ENCODE measurements at places on chromosomes 16 and 17.

- DNase-seq, result no peak
Measured at GRCh38 chr17:57284583-57284982, 28.3 kb downstream of the MSI2 start.

- no peak for DNase-seq
Measured at GRCh38 chr17:41131979-41132378, 8.0 kb upstream of the KRTAP4-12 start.

- no peak for DNase-seq
Measured at GRCh38 chr17:41360296-41360995, 9.2 kb downstream of the KRT33B start.

GRCh38 chr16:7304279-7304678 lies 28.4 kb upstream of the RBFOX1 start:
- DNase-seq, result no peak

GRCh38 chr16:85436636-85437165 lies 176.4 kb upstream of the GSE1 start:
- DNase-seq, result no peak

GRCh38 chr17:19651451-19652238 lies 3.1 kb downstream of the ALDH3A2 start:
- no peak for DNase-seq

DNA sequence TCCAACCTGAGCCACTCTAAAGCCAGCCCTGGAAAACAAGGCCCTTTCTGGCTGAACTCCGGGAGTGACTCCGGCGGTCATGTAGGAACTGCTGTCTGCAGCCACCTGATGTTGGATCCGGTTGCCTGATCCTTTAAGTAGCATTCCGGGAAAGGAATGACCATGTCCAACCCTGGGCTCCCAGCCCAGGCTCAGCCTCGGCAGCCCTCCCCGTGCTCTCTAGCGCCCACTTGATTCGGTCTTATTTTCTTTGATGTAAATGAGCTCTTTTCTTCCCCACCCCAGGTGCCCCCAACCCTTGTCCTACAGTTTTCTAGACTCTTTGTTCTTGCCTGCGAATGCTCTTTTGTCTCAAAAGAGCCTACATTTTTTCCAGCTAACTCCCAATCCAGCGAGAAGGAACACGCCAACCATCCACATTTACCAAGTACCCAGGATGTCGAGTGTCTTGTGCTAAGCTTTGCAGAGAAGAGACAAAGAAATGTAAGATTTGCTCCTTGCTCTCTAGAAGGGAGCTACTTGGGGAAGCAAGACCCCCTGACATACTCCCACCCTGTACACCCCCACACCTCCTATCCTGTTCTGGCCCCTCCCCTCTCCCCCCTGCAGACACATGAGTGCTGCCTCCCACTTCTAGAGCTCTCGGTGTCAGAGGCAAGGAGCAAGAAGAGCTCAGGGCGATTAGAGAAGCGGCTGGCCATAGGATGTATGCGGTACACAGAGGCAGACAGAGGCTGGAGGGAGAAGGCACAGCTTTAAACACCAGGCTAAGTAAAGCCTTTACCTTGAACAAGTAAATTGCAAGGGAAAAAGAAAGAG lies 53.8 kb downstream of the COG7 start:
- DNase-seq, result no peak

DNA sequence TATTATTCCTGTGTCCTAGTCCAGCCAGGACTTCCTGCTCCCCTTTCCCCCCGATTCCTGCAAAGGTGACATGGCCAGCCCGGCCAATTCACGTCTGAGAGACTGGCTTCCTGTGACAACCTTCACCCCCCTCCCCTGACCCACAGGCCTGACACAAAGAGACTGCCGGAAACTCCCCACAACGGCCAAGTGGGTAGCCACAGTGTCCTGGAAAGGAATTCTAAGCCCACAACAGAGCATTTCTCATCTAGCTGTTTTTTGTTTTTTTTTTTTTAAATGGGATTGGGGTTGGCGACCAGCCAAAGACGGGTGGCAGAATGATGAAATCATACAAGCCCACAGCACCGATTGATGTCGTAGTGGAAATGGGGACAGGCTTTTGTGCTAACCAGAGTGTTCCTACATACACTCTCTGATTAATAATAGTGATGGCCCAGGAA lies 2.8 kb upstream of the XAF1 start:
- no peak for DNase-seq

GRCh38 chr17:77822302-77823030 lies 136.0 kb upstream of the TNRC6C start:
- no peak for DNase-seq

DNA sequence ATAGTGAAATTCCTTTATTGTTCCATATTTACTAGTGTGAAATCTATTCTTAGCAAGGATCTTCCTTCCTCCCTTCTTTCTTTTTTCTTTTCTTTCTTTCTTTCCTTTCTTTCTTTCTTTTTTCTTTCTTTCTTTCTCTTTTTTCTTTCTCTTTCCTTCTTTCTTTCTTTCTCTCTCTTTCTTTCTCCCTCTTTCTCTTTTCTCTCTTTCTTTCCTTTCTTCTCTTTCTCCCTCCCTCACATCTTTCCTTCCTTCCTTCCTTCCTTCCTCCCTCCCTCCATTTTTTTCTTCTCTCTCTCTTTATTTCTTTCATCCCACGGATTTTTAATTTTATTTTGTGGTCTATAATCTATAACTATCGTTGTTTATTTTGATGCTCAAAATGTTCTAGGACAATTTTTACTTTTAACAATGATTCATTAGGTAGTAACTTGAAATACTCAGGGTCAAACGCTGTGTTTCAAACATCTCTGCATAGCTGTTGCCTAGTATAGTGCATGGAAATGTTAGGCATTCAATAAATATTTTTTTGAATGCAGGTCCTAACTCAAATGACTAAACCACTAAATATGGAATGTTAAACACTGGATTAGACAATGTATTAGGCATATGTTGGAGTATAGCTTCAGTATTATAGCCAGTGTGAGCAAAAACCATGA lies 178.3 kb downstream of the MAP2K6 start:
- DNase-seq, result no peak

- no peak for DNase-seq
Measured at GRCh38 chr17:1697681-1698080, 12.5 kb downstream of the TLCD2 start.

DNA sequence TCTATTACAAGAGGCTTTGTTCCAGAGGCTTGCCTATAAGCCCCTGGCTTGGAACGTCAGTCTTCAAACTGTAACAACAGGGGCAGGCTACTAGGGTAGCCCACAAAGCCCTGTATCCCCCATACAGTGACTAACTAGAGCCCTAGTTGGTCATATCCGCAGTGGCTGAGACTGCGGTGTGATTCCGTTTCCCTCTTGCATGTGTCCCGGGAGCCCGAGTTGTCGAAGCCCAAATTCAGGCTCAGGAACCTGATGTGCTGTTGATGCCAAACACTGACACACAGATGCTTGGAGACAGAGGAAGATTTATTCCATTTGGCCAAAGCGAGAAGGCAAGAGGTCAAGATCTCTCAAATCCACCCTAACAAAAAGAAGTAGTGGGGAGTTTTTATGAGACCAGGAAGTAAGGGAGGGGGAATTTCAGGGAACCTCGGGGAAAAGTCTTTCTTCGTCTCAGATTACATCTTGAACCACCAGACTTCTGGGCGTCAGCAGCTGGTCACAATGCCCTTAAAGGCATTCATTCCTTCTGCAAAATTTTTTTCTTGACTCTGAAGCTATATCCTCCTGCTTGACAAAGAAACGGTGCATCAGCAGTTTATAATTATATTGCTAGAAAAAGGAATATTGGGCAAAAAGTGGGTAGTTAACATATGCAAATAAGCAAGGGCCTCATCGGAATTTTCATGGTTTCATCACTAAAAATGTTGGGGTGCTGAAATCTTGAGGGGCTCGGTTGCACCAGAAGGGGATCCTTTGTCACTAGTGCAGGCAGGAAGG lies 879 bp downstream of the SLFN5 start:
- peak; percentile 88 for DNase-seq

GRCh38 chr16:67243481-67243880 lies 3.8 kb downstream of the FHOD1 start:
- DNase-seq, result no peak

DNA sequence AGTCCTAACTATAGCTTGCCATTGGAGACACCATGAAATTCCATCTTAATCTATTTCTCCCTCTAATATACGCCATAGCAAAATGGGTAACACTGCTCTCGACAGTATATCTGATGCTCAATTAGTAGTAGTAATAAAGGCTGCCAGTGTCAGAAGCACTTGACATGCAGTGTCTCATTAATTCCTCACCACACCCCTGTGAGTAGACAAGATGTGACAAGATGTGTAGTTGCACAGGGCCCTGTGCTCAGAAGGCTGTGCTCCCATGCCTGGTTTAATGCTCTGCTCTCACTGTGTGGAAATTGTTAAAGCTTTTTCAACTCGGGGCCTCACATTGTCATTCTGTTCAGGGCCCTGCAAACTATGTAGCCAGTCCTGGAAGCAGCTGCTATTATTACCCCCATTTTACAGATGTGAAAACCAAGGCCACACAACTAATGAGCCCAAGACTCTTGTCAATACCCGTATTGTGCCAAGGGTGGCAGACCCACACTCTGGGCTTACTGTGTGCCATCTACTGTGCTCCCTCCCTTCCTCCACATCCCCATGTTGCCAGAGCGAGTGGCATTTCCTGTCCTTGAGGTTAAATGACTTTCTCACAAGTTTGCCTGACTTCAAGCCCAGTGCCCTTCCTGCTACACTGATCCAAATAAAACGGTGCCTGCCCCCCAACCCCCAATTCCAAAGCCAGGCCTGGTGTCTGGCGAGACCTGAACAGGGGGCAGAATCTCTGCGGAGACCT lies 287.3 kb upstream of the CCL2 start:
- no peak for DNase-seq

DNA sequence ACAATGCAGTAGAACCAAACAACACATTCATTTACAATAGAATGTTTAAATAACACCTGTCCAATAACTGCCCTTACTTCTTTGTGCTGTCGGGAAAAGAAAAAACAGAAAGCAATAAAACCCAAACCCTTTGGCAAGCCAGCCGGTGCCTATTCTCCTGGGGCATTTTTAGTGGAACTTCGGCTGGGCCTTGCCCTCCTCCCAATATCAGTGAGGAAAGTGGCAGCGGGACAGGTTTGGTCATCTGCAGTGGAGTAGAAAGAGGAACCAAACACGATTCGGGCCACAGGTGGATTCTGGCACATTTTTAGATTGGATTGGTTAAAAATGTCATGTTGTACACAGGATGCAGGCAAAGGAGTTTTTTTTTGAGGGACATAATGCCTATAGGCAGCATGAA lies 32.0 kb downstream of the PSME3IP1 start:
- no peak for DNase-seq

DNA sequence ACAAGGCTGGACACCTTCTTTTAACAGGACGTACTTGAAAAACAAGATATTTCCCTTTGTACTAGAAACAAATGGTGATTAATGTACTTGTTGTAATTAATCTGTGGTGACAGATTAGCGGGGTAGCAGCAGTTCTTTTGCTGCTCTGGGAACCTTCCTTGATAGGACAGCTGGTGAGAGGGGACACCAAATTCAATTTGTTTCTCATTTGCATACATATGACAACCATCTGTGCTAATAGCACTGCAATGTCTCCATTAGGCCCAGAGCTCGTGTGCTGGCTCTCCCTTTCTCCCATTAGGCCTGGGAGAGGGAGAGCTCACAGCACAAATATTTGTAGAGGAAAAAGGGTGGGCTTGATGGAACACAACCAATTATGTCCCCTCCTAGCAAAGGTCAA lies 221.0 kb upstream of the HS3ST3A1 start:
- DNase-seq, result no peak

DNA sequence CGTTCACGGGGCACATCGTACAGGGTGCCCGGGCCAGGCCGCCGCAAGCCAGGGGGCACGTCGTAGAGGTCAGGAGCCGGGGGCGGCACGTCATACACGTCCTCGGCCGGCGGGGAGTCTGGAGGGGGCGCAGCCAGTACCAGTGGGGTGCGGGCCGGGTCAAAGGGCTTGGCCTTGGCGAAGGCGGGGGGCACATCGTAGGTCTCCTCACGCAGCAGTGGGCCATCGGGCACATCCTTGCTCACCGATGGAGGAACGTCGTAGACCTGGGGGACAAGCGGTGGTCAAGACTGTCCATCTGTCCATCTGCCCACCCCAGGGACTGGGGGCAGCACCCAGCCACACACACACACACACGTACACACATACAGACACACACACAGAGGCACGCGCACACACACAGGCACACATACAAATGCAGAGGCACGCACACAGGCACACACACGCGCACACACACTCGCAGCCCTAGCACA lies 15.7 kb downstream of the BCAR1 start:
- no peak for DNase-seq

DNA sequence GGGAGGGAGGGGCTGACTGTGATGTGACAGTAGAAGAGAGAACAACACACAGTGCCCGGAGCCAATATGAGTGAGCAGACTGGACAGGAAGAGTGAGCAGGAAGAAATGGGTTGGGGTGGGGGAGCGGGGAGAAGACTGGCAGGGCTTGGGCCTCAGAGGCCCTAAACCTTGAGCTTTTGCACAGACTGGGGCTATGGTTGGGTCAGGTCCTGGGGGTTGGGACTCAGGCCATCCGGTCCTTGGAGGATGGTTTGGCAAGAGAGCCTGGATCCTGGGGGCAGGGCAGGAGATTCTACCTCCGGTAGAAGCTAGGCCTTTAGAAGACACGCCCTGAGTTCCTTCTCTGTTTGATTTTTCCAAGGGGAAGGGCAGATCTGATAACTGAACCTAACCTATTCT lies 1.1 kb downstream of the CAMTA2 start:
- peak; percentile 68 for DNase-seq

GRCh38 chr17:4412933-4413831 lies 20.6 kb upstream of the SPNS3 start:
- DNase-seq, result peak; percentile 87

GRCh38 chr16:57479205-57479975 lies 6.9 kb downstream of the DOK4 start:
- DNase-seq, result no peak

DNA sequence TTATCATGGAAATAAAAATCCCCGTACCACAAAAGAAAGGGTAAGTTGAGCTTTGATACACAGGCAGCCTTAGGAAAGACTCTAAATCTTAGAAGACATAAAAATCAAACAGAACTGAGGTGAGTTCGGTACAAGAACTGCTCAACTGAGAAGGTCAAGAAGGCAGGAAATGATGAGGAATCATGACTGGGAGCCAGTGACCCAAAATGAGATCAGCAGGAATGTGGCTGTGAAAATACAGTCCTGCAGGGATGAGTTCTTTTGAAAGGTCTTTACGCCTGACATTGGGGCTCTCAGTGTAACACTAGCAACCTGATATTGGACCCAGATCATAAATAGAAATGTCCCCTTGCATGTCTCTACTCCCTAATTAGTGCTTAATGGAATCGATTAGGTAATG lies 56.3 kb upstream of the CDH11 start:
- peak; percentile 8 for DNase-seq

All from RKO (cell line).